Spleen (tissue), 13 donors: ENCODE measurements at places on chromosomes 4 and X. TPM values are rescaled to one million over a fixed set of nuclear protein-coding genes. Genes with fewer than 3 reads are reported as not detected.

Gene ALB
- not detected for total RNA-seq

Gene BEX5
- total RNA-seq, result 4.0 TPM

Gene GLRA3
- total RNA-seq, result 0.20 TPM

Gene TEX13B
- not detected for total RNA-seq

Gene TMEM35A
- not detected for total RNA-seq

Gene AFP
- total RNA-seq, result not detected

Gene SPANXC
- total RNA-seq, result not detected

Gene BCORL1
- total RNA-seq, result 6.5 TPM

Gene AKAP14
- not detected for total RNA-seq

Gene LETM1
- total RNA-seq, result 36.3 TPM

Gene EGF
- 1.4 TPM for total RNA-seq

Gene SPANXB1
- not detected for total RNA-seq

Gene IL1RAPL1
- total RNA-seq, result not detected

Gene BEND4
- total RNA-seq, result 4.5 TPM

Gene HSFX1
- 4.0 TPM for total RNA-seq

Gene POLN
- 1.9 TPM for total RNA-seq

Gene SSX2
- not detected for total RNA-seq

Gene ZFYVE28
- 22.2 TPM for total RNA-seq

Gene KCND1
- total RNA-seq, result 3.6 TPM

Gene TLR2
- 73.3 TPM for total RNA-seq

Gene PHOX2B
- not detected for total RNA-seq

Gene SLC4A4
- 0.66 TPM for total RNA-seq

Gene GAR1
- total RNA-seq, result 12.6 TPM

Gene SERTM2
- total RNA-seq, result 2.7 TPM

Gene NEIL3
- 3.3 TPM for total RNA-seq

Gene NRK
- not detected for total RNA-seq
